ENCODE measurements at places on chromosomes 1 and 21.
A peak's percentile ranks its signal among the peaks of the same experiment; 100 is the strongest.

- DNase-seq: no peak
Measured at GRCh38 chr1:213032651-213033050, 17.0 kb upstream of the ANGEL2 start.

DNA sequence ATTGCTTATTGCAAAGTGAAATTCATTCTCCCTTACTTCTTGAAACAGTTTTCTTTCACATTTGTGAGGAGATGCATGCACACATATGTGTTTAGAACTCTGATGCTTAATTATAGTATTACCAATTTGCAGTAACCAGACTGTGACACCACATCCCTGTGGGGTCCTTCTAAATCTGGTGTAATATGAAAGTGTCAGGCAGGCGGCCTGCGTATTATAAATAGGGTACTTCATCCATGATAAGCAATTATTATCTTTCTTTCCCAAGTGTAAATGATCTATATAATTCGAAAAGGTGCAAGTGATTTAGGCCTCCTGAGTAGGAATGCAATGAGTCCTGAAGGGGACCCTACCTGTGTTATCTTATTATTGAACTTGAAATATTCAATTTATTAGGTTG lies 876 bp downstream of the EFCAB7 start:
- DNase-seq: peak; percentile 12

DNA sequence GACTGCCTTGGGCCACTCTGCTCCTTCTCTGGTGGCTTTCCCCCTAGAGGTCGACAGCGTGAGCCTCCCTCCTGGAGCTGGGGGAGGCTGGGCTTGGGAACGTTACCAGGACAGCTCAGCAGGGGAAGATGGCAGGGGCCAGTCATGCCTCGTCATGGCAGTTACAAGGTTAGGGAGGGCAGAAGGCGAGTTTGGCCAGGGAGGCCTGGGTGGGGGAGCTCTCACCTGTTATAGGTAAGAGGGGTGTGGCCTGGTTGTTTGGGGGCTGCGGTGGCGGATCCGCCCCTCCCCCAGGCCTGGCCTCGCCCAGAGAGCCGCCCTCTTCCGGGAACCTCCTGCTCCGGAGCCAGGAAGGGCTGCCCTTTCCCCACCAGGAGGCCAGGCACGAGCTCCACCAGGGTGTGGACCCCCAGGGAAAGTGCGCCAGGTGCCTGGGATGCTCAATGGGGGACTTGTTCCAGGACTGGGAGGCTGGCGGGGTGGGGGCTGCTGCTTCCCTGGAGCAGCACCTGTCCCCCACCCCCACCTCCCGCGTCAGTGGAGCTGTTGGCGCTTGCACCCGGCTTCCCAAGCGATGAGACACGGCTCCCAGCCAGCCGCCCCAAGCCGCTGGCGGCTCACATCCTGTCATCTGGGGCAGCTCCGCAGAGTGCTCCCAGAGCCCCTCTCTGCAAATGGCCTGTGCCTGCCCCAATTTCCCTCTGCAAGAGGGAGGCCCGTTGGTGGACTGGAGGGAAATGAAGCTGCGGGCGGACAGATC lies 23.6 kb upstream of the PKP1 start:
- no peak for DNase-seq

DNA sequence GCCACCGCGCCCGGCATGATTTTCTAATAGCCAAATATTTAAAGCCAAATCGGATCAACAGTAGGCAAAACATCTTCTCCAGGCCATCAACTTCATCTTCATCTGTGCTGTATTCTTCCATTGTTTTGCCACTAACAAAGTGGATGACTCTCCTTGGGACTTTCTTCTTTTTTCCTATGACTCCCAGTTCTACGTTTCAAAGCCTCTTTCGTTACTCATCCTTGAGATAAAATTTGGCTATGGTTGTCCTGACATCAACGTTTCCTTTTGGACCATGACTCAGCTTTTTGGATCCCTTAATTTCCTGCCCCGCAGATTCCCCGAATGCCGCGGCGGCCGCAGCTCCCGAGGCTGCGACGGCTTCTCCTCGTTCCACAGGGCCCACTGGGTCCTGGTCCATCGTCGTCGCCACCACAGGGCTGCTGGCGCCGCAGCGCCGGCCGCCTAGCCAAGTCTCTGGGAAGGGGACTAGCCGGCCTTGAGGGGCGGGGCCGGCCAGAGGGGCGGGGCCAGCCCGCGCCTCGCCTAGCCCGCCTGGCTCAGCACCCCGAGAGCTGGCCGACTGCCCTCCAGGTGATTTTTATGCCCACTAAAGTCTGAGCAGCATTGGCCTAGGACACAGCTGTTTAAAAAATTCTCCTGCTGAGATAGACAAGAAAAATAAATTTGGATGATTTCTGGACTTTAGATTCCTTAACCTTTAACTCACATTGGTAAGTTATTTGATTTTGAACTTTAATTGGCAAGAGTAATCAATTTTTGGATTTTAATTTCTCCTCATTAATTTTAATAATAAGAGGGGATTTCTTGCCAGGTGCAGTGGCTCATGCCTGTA lies 93.9 kb downstream of the ADCY10 start:
- peak; percentile 78 for DNase-seq

GRCh38 chr1:182059936-182060335 lies 1.6 kb downstream of the ZNF648 start:
- DNase-seq: no peak

DNA sequence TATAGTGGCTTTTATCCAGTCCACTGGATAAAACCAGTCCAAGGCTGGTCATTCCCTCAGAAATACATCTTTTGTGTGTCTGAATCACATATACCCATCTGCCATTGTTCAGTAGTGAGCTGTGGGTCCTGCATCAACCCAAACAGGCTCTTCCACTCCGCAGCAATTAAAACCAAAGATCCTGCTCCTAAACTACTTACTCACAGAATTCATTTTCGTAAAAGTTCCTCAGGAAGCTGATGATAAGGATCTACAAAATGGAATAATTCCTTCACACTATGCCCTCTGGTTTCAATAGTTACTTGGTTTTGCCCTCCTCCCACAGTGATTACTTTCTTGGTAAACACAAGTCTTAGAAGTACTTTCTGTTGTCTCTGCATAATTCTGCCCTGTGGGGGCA lies 5.1 kb upstream of the MFSD2A start:
- DNase-seq: no peak

GRCh38 chr1:2267862-2268261 lies 39.7 kb downstream of the SKI start:
- DNase-seq: no peak

DNA sequence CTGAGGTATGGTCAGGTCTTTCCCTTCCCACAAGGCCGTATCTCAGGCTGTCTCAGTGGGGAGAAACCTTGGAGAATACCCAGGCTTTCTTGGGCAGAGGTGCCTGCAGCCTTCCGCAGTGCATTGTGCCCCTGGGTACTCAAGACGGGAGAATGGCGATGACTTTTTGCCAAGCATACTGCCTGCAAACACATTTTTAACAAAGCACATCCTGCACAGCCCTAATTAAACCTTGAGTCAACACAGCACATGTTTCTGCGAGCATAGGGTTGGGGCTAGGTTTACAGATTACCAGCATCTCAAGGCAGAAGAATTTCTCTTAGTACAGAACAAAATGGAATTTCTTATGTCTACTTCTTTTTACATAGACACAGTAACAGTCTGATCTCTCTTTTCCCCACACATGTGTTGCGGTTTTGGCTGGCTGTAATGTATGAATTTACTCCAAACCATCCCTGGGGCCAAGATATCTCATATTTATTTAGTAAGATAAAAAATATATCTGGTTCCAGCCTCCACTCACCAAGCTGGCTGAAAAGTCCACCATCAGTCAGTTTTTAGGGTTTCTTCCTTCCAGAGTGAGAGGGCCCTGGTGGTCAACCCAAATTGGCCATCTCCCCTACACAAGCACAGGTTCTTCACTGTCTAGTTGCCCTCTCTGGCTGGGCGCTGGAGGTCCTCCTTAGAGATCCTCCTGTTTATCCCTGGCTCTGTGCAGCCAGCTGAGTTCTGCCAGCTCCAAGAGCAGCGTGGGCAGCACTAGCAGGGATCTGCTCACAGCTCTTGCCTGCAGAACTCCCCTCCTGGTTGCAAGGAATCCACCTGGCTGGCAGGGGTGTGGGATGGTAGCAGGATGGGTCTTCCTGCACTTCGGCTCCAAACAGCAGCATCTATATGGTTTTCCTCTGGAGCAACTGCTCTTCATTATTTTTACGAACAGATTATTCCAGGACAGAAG lies 2.6 kb downstream of the FAAH start:
- no peak for DNase-seq

- DNase-seq: no peak
Measured at GRCh38 chr1:154837672-154838171, 32.4 kb downstream of the KCNN3 start.

DNA sequence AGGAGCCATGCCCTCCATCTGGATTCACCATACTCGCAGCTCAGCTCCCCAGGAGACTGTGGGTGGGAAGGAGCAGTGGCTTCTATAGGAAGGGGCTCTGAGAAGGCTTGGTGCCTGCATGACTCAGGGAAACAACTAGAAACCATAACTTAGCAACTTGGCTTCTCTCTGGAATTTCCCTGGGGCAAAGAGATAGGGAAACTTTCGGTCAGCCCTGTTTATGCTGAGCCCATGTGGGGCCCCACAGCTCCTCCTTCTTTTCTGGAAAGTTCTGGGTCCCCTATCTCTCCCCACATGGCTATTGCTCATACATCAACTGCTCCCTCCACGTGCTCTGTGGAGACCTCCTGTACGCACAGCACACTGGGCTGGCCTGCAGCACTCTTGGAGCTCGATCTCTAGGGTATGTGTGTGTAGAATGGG lies 39.3 kb downstream of the PLEKHA6 start:
- DNase-seq: no peak

DNA sequence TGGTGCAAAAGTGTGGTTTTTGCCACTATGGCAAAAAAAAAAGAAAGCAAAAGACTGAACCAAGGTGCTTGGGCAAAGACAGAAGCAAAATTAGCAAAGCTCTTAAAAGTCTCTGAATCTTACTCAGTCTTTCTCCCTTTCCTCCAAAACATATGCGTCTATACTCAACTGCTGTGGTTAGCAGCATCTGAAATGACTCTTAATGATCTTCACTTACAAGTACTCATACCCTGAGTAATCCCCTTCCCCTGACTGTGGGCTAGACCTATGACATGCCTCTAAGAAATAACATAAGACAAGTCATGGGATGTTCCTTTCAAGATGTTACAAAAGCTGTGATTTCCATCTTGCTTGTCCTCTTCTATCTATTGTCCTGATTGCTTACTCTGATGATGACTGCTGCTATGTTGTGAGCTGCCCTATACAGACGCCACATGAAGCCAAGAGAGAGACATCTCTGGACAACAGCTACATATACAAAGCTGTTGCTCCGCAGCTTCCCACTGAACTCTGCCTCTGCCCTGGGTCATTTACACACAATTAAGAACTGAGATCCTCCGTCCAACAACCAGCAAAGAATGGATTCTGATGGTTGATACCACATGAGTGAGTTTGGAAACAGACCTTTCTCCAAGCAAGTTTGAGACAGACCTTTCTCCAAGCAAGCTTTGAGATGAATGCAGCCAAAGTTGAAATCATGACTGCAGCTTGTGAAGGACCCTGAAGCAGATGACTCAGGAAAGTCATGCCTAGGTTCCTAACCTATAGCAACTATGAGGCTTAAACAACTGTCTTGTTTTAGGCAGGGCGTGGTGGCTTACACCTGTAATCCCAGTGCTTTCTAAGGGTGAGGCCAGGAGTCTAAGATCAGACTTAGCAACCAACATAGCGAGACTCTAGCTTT lies 55.2 kb downstream of the PUM1 start:
- no peak for DNase-seq

DNA sequence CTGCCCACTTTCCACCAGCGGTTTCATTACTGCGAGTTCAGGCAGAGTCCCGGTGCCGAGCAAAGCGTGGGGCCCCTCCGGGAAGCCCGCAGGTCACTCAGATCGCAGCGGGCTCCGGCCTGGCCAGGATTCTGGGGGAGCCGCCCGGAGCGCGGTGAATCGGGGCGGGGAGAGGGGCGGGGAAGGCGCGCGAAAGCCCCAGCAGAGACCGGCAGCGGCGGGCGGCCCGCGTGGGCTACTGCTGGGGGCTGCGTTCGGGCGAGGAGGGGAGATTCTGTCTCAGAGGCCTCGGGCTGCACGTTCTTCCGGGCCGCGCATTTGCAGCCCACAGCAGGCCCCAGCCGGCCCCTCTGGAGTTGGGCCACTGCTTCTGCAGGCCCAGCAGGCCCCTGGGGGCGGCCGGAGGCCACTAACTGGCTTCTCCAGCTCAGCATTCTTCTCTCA lies 64.7 kb downstream of the SCCPDH start:
- no peak for DNase-seq

GRCh38 chr1:63128556-63128955 lies 193.8 kb upstream of the FOXD3 start:
- DNase-seq: no peak

GRCh38 chr1:47507881-47508701 lies 70.2 kb downstream of the FOXD2 start:
- DNase-seq: peak; percentile 27

GRCh38 chr1:100538913-100539835 lies 1.2 kb downstream of the GPR88 start:
- DNase-seq: peak; percentile 56

DNA sequence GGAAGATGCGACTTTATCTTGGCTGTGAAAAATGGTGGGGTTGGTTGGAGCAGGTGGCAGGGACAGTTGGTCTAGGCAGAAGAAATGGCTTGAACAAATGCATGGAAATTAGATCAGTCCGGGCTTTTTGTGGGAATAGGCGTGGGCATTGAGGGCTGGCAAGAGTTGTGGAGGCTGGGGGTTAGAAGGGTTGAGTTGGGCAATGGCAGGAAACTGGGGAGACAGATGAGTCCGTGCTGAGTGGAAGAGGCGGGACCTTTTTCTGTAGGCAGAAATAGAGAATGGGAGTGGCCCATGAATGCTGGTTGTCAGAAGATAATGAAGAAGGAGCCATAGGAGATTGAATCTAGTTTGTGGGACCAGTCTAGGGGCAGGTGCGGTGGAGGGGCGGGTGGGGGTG lies 6.9 kb downstream of the PDPN start:
- DNase-seq: no peak

DNA sequence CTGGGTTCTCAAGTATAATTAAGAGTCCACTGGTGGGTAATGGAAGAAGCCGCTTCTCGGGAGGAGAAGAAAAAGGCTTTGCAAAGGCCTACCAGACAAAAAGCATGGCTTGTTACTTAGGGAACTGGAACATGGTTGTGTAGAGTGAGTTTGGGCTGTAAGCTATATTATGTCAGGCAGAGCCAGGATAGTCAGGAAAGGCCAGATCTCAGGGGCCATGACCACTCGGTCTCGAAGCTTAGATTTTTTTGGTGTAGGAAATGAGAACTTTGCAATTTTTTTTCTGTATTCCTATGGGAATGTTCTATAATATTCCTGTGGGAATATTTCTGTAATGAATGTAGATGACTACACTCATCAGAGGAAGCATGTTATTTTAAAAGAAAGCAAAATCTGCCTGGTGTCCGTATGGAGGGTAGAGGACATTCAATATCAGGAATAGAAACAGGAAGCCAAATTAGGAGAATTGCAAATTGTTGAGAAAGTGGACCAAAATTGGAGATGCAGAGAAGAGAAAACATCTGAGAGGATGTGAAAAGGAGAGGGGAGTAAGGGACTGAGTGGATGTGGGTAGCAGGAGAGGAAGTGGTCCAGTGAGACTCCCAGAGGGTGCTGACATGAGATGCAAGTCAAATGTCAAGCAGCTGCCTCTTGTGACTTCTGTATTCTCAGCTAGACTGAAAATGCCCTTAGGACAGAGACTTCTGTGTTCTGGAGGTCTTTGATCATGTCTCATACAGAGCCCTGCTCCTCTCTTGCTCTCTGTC lies 45.2 kb upstream of the HAO2 start:
- DNase-seq: no peak

GRCh38 chr1:161953256-161953920 lies 70.3 kb downstream of the OLFML2B start:
- DNase-seq: peak; percentile 84
